ENCODE measurements at places on chromosomes 12 and 14. TPM values are rescaled to one million over a fixed set of nuclear protein-coding genes. Genes with fewer than 3 reads are reported as not detected.

GRCh38 chr12:6570264-6570887 lies 2.3 kb upstream of the NOP2 start:
- DNase-seq: peak; percentile 27

- DNase-seq: peak; percentile 30
Measured at GRCh38 chr12:79988368-79988767, 53.5 kb upstream of the PPP1R12A start.

GRCh38 chr14:71022012-71022869 lies 115.0 kb downstream of the PCNX1 start:
- no peak for DNase-seq

Gene LRFN5
- 12.1 TPM for total RNA-seq

DNA sequence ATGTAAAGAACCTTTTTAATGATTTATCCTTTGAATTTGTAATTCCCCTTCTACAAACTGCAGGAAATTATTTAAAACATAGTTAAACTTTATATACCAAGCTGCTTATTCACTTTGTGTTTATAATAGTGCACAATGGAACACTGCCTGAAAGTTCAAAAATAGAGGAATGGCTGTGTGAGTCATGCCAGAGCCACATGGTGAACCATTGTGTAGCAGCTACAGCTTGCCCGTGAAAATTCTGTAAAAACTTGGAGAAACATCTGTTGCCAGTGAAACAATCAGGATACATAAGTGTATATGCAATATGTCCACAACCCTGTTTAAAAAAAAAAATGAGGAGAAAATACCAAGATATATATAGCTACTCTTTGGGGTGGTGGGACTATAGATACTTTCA lies 59.5 kb downstream of the VEZT start:
- peak; percentile 92 for DNase-seq

- no peak for DNase-seq
Measured at GRCh38 chr12:96099986-96100385, 64.6 kb upstream of the LTA4H start.

Gene ELK3
- 18.6 TPM for total RNA-seq

- DNase-seq: peak; percentile 52
Measured at GRCh38 chr12:52896190-52897100, 8.4 kb downstream of the KRT8 start.

- no peak for DNase-seq
Measured at GRCh38 chr12:83161456-83161855, 474.8 kb downstream of the TMTC2 start.

GRCh38 chr14:58636129-58636528 lies 1.6 kb upstream of the DACT1 start:
- no peak for DNase-seq

GRCh38 chr14:31567655-31568054 lies 6.5 kb downstream of the NUBPL start:
- no peak for DNase-seq

- peak; percentile 35 for DNase-seq
Measured at GRCh38 chr14:68791902-68792677, 777 bp downstream of the ZFP36L1 start.

GRCh38 chr14:85508863-85509262 lies 21.1 kb upstream of the FLRT2 start:
- no peak for DNase-seq

GRCh38 chr12:50453872-50454271 lies 50.9 kb upstream of the DIP2B start:
- DNase-seq: no peak

Gene NTS
- total RNA-seq: 0.09 TPM

GRCh38 chr14:36512585-36513003 lies 7.4 kb downstream of the NKX2-1 start:
- DNase-seq: no peak

DNA sequence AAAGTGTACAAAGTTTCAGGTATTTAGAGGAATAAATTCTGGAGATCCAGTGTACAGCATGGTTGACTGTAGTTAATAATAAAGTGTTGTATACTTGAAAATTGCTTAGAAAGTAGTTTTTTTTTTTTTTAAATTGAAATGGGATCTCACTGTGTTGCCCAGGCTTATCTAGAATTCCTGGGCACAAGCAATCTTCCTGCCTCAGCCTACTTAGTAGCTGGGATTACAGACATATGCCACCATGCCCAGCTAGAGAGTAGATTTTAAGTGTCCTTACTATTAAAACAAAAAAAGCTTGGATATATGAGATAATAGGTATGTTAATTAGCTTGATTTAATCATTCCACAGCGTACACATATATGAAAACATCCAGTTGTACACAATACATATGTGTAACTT lies 27.7 kb downstream of the FUT8 start:
- DNase-seq: no peak

GRCh38 chr14:24904533-24904932 lies 145.4 kb downstream of the STXBP6 start:
- DNase-seq: no peak

Gene ACVR1B
- total RNA-seq: 12.6 TPM

DNA sequence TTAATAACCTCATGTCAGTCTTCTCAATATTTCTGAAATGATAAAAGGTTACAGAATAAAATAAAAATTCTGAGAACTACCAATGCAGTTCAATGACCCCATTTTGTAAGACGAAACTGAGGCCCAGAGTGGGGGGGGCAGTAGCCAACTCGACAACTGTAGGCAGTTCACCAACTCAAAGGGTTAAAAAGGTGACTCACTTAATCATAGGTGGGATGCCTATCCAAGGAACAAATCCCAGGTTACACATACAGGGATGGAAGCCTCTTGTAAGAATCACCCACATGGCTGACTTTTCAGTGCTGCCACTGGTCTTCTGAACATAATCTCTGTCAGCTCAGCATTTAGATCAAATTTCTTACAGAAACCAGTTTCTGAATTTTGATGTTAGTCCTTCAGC lies 10.9 kb downstream of the PPM1H start:
- DNase-seq: no peak

Gene RNU4-1
- under 0.01 TPM for total RNA-seq

GRCh38 chr14:50865391-50866076 lies 6.3 kb upstream of the ABHD12B start:
- DNase-seq: peak; percentile 34

DNA sequence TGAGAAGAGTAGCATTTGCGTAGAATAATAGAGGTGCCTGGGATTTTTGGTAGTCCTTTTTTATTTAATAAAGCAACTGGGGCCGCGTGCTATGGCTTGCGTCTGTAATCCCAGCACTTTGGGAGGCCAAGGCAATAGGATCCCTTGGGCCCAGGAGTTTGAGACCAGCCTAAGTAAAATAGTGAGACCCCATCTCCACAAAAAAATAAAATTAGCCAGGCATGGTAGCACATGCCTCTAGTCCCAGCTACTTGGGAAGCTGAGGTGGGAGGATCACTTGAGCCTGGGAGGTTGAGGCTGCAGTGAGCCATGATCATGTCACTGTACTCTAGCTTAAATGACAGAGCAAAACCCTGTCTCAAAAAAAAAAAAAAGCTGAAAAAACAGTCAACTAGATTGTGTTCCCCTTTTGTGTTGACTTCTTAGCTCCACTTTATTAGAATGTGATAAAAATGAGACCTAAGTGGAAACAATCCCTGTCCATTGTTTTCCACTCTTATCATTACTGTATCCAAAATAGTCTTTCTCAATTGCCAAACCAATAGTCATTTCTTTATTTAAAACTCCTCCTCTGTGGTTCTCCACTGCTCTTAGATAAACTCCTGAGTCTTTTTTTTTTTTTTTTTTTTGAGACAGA lies 7.4 kb downstream of the PRKCH start:
- DNase-seq: no peak

DNA sequence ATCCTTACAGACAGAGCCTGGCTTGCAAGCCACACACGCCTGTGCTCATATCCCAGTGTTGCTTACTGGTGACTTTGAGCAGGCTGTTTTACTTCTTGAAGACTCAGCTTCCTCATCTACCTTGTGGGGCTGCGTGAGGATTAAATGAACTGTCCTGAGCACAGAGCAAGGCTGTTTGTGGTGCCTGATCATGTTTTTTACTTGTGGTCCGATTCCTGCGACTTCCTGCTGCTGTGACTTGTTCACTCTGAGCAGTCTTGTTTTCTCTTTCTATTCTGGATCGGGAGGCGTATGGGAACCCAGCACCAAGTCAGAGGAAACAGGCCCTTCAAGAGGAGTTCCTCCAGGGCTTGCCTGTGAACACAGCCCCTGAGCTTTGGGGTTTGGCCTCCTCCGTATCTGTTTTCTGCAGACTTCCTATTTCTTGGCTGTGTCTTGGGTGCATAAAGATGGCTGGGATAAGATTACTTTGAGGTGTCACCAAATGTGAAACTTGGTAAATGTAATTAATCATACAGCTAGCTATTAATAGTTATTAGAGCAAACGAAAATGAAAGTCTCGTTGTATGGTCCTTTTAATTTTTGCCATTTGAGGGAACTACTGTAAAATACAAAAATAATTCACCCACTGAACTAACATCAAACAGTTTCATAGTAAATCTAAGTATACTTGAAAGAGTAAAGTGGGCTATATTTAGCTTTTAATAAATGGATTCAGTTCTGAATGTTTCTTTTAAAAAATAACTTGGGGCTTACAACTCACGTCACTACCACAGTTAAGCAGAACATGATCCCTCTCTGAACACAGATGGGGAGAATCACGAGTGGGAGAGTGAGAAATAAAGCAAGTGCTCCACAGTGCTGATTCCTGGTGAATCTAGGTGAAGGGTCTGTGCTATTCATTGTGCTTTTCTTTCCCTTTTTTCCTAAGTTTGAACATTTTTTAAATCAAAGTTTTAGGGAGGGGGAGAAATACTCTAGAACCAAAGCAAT lies 251.5 kb downstream of the FOXN3 start:
- peak; percentile 41 for DNase-seq

DNA sequence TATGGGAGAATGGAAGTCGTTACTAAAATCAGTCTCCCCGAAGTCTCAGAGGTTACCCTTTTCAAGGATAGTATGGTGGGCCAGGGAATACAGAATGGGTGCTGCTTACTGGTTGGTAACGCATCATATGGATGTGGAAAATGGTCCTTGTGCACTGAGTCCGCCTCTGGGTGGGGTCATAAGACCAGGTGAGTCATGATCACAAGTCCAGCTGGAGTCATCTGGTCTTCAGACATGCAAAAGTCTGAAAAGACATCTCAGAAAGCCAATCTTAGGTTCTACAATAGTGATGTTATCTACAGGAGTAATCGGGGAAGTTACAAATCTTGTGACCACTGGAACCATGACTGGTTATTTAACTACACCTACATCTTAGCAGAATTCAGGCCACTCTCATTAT lies 71.9 kb upstream of the TCL1B start:
- DNase-seq: peak; percentile 1

Gene SOAT2
- not detected for total RNA-seq

Gene GLRX5
- total RNA-seq: 47.2 TPM

Measured in fibroblast of the aortic adventitia (primary cell).